Uterine smooth muscle cell (primary cell): ENCODE measurements at places on chromosomes 1 and 21. TPM values are rescaled to one million over a fixed set of nuclear protein-coding genes. Genes with fewer than 3 reads are reported as not detected.

CLEC20A gene
- total RNA-seq: not detected in 2 replicates

PLA2G4A gene
- 15.5 and 26.8 TPM in 2 replicates for total RNA-seq

ZBTB8B gene
- total RNA-seq: under 0.01 TPM in 1 of 2 replicates, not detected in the other

NHLH1 gene
- not detected in 2 replicates for total RNA-seq

PLCH2 gene
- 0.11 and 0.12 TPM in 2 replicates for total RNA-seq

CYP4B1 gene
- not detected in 2 replicates for total RNA-seq

ITLN1 gene
- not detected in 2 replicates for total RNA-seq

AADACL4 gene
- total RNA-seq: under 0.01 TPM in 1 of 2 replicates, not detected in the other

ADARB1 gene
- 5.6 and 9.7 TPM in 2 replicates for total RNA-seq

DYNLT5 gene
- total RNA-seq: 1.5 and 2.7 TPM in 2 replicates

CDA gene
- total RNA-seq: 1.2 and 4.0 TPM in 2 replicates

SLAMF9 gene
- not detected in 2 replicates for total RNA-seq
